Left kidney (tissue), 8 donors: ENCODE measurements at places on chromosomes 6 and 20.

GRCh38 chr6:6395581-6396197 is 75.2 kb upstream of the F13A1 start:
- no peak for DNase-seq

DNA sequence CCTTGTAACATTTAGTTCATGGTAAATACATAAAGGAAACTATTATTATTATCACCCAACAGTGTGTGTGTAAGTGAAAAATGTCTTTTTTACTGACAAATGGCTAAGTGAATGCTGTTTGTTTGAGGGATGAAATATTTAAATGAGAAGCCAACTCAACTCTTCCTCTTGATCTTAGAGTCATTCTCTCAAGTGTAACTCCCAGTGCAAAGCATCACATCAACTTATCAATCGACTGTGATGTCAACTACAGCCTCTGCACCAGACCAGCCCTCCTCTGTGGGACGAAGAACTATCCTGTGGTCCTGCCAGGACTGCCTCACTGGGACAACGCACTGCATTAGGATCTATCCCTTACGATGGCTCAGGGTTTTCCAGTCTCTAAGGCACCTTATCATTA is 5.3 kb downstream of the C6orf15 start:
- DNase-seq, result no peak

DNA sequence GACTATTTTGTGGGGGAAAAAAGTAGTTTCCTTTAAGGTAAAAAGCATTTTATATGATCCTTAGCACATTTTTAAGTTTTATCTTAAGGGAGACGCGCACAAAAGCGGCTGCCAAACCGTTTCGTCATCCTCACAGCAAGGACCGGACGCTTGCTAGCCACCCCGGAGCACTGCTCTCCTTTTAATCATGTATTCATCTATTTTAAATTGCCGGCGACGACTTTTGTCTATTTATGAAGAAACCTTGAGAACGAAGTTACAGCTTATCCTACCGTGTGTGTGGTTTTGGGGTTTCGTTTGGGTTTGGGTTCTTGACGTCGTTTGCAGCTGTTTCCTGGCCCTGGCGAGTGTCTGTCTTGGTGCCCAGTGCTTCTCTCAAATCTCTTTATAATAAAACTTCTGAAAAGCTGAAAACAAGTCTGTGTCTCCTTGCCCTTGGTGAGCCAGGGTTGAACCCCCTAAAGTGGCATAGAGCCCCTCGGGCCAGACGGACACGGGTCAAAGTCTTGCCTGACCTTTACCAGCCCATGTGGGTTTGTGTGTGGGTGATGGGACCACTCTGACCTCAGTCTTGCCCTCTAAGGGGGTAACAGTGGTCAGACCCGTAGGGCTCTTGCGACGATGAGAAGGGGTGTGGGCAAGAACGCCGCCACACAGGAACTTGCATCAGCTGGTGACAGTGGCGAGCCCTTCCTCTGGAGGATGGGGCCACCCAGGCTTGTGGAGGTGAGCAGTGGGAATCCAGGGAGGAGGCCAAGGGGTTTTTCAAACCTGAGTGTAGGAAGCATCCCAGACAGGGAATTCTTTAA is 117.6 kb downstream of the JPH2 start:
- DNase-seq, result no peak

- no peak for DNase-seq
Observed at GRCh38 chr6:142702501-142703460, 242.2 kb downstream of the HIVEP2 start.
